ENCODE measurements at places on chromosomes 4 and X.

GRCh38 chrX:20252381-20253231 is 14.1 kb downstream of the RPS6KA3 start:
- DNase-seq, result no peak

GRCh38 chr4:124061413-124061812 is 651.1 kb downstream of the ANKRD50 start:
- no peak for DNase-seq

GRCh38 chr4:87543835-87544461 is 14.8 kb upstream of the SPARCL1 start:
- no peak for DNase-seq

DNA sequence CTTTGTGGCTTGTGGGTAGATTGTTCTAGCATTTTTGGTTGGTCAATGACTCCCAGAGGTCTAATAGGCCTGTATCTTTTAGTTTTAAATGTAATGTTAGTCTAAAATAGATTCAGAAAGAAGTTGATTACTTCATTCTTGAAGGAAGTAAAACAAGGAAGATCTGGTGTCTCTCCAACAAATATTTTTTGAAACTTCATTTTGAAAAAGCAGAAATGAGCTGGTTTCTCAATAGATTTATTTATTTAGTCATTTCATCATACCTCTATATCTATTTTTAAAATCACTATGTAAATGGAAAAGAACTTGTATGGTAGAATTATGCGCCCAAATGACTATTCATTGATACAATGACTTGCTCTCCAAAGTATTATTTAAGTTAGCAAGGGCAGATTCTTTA is 7.2 kb downstream of the HTR2C start:
- no peak for DNase-seq

DNA sequence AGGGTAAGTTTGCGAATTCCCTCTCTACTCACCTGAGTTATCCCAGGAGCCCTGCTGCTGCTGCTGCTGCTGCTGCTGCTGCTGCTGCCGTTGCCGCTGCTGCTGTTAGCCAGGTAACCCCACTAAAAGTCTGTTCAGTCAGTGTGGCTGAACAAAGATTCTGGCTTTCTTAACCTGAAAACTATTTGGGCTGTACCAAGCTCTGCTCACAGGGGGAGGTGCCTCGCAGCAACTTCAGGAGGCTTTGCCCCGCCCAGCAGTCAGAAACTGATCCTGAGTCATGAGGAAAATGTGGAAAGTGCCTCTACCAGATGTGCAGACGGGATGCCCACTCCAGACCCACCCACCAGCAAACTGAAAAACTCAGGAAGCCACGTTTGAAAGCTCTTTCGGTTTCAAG is at the start of gene CAPN6:
TSS of gene CAPN6 (minus strand) at position 145 of the 400 bp plus-strand sequence. CDS start 6,547 bp downstream, outside the sequence.
- no peak for DNase-seq

- no peak for DNase-seq
Measured at GRCh38 chr4:143270256-143270838, 66.3 kb upstream of the GAB1 start.
